Activated naive CD4-positive, alpha-beta T cell treated with anti-CD3 and anti-CD28 coated beads, Interleukin-2, amount 50 U/mL, for 72 hours (primary cell): ENCODE measurements at places on chromosomes 13 and 19.

GRCh38 chr13:114145256-114145655 is 12.8 kb upstream of the RASA3 start:
- DNase-seq: peak; percentile 7

GRCh38 chr13:114132419-114133121 is at the start of gene RASA3:
RASA3 (minus strand) TSS chr13:114132623; CDS start chr13:114132489, 134 bp downstream.
- DNase-seq: peak; percentile 75

DNA sequence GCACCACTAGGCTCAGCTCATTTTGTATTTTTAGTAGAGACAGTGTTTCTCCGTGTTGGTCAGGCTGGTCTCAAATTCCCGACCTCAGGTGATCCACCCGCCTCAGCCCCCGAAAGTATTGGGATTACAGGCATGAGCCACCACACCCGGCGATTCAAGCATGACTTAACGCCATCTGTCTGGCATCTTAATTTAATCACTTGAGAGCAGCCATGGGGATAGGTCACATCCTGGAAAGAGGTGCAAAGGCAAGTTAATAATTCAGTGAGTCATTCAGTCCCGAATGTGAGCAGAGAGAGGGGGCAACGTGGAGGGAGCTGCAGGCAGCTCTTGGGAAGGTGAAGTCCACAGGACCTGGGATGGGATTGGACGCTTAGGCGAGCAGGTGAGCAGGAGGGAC is 31.7 kb upstream of the USP29 start:
- DNase-seq: no peak

DNA sequence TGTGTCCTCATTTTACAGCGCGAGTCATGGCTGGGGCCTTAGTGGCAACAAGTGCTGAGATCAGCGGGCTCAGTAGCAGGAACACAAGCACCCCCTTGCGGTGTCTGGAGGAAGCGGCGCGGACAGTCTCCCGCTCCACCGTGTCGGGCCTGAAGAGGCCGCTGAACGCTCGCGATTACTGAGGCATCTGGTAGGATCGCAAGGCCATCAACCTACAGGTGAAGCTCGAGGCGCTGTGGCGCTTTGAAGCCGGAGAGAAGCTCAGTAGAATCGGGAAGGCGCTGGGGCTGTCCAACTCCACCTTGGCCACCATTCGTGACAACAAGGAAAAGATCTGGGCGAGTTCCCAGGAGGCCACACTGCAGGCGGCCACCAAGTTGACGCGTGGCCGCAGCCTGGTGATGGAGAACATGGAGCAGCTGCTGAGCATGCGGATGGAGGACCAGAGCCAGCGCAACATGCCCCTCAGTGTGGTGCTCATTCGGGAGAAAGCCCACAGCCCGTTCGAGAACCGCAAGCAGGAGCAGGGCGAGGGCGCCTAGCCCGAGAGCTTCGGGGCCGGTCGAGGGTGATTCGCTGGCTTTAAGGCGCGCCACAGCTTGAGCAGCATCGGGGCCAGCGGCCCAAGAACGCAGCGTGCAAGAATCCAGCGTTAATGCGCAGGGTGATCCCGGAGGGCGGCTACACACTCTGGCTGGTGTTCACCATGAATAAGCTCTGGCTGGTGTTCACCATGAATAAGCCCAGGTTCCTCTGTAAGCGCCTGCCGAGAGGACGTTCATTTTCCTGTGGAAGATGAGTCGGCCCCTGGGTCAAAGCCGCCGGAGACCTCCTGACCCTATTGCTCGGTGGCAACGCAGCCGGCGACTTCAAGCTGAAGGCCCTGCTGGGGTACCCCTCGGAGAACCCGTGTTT is 8.3 kb upstream of the MZF1 start:
- DNase-seq: peak; percentile 89

DNA sequence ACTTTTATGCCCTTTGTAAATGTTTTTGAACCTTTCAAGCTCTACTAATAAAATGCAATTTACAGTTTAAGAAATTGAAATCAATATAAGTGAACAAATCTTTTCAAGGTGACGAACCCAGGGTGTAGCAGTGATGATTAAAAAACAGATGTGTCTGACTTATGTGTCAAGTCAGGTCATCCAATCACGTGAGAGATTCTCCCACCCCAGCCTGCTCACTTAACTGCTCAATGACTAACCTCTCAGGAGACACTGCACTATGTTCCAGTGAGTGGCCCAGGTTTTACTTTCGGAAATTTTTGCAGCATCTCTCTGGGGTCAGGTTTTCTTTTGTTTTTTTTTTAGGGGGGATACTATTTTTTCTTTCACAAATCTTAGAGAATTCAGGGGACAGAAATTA is 60.7 kb downstream of the ZNF429 start:
- no peak for DNase-seq

DNA sequence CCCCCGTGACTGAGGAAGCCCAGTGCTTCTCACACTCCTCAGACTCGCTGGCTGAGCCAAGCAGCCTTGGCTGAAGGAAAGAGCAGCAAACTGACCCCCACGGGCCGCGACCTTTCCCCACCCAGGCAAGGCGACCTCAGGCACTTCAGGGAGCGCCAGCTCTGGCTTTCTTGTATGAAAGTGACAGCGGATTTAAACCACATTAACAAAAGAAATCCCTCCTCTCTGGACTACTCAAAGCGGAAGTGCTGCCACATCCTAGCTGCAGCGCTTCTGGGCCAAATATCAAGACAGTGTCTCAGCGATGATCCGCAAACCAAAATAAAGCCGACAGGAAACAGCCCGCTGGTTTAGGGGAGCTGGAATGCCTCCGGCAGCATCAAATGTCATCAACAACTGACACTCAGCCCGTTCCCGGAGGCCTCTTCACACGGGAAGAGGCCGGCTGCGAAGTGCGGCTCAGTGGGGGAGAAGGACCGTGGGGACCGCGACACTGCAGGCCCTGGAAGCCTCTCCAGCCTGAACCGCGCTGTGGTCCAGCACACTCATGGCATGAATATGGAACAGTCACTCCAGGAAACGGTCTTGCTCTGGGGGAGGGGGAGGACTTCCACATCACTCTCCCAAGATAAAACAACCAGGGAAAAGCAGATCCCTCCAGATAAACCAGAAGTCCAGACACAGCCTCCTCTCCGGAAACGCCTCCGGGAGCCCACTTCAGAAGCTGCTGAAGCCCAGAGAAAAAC is 1.4 kb downstream of the RASA3 start:
- peak; percentile 83 for DNase-seq

GRCh38 chr13:93227280-93227877 is 772 bp downstream of the GPC6 start:
- peak; percentile 7 for DNase-seq

GRCh38 chr13:78256484-78256883 is 337.9 kb upstream of the EDNRB start:
- no peak for DNase-seq

GRCh38 chr13:18953139-18953930 is 228.3 kb downstream of the TUBA3C start:
- no peak for DNase-seq
